ENCODE measurements at places on chromosomes 5 and 9.
A peak's percentile ranks its signal among the peaks of the same experiment; 100 is the strongest.

GRCh38 chr9:109733690-109734089 lies 46.3 kb upstream of the PALM2AKAP2 start:
- no peak for DNase-seq

DNA sequence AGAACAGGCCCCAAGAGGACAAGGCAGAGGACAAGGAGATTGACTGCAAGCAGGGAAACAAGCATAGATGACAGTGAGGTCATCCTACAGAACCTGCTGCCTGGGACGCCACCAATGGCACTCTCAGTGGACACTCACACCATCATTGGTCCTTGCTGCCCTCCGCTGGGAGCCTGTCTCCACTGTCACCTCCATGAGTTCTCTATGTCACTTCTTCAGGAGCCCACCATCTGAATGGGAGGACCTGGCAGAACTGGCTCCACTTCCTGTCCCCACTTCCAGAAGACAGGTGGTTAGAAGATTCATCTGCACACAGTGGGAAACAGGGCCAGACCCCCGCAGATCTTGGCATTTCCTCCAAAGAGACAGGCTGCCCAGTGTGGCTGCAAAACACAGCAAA lies 188.9 kb downstream of the HSD17B3 start:
- DNase-seq: no peak

DNA sequence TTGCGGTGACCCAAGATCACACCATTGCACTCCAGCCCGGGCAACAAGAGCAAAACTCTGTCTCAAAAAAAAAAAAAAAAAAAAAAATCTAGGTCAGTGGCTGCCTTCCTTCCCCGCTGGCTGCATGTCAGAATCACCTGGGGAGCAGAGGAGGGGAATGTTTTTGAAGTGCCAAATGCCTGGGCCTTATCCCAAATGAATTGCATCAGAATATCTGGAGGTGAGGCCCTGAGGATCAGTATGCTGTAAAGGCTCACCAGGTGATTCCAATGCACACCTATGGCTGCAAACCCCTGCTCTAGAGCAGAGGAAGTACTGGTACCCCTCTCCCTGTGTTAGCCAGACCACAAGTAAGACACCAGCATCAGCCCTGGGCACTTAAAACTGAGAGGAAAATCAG lies 44.7 kb upstream of the GABRP start:
- no peak for DNase-seq

GRCh38 chr9:89601856-89602562 lies 2.8 kb upstream of the GADD45G start:
- no peak for DNase-seq

GRCh38 chr9:116286297-116286696 lies 132.7 kb downstream of the PAPPA start:
- peak; percentile 98 for DNase-seq

DNA sequence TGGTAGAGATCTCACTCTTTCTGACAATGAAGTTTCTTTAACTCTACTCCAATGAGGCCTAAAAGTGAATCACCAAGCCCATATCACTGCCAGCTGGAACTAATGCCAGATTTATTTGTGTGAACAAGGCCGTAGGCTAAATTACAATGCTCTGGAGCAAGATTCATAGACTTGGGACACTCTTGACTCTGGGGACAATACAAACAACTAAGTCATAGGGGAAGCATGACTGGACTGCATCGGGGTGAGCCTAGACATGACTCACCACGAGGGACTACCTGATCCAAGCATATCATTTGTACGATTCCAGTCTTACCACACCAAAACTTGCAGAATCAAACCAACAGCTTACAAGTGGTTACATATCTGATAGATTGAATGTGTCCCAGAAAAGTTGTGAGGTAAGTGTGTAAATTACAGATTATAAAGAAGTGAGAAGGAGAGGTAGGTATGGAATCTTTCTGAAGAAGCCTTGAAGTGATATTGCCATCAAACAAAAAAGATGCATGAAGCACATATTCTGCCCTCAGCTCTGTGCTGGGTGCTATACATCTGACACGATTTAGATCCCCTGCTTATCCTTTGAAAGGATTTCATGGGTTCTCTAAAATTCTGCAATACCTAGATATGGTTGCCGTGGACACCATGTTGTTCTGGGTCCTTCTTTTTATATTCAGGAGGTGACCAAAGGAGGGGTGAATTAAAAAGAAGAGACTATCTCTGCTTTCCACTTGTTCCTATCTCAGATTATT lies 199.3 kb upstream of the PDE4D start:
- DNase-seq: no peak

DNA sequence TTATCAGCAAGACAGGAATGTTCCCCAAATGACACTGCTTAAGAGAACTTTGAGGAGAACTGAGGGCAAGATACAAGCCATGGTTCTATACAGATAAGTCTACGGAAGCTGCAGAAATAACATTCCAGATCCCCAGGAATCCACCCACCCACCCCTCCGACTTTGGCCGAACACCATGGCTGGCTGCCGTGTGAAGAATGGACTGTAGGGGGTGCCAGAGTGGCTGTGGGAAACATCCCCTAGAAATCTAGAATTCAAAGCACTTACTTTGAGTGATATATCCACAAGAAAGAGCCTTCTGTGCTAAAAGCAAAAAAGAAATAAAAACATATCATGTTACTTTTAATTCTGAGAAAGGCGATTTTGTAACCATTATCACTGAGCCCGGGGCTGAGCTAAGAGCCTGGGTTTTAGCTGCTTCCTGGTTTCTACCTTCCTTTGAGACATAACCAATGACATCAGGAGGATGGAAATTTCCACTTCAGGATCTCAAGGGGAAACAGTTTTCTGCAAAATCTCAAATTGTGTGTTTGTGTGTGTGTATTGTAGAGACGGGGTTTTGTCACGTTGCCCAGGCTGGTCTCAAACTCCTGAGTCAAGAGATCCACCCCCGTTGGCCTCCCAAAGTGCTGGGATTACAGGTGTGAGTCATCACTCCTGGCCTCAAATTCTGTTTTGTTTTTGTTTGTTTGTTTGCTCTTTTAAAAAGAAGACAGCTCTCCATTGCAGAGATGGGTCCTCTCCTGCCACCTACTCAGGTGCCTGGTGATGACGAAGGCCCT lies 36.4 kb downstream of the GGTA1 start:
- DNase-seq: no peak

DNA sequence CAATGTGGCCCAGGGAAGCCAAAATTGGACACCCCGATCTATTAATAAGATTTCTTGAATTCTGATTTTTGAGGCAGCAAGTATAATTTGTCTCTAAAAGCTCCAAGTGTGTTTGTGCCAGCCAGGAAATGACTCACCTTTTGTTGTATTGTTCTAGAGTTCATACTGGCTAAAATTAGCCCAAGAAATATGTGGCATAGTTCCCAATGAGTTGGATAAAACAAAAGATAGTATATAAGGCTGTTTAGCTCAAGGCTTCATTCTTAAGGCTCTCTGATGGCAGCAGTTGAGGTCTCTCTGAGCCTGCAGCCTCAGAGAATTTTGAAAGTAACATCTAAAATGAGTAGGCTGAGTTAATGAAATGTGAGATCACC lies 21.6 kb downstream of the HMGXB3 start:
- DNase-seq: no peak

- no peak for DNase-seq
These were observed 69.2 kb upstream of the S1PR3 start for GRCh38 chr9:88922091-88922490.

- DNase-seq: no peak
These were observed 13.4 kb downstream of the CFAP95 start for GRCh38 chr9:69834056-69834455.

- no peak for DNase-seq
These were observed 272.2 kb downstream of the PLK2 start for GRCh38 chr5:58187432-58188261.

- DNase-seq: no peak
These were observed 148.3 kb upstream of the IER5L start for GRCh38 chr9:129326061-129327005.

DNA sequence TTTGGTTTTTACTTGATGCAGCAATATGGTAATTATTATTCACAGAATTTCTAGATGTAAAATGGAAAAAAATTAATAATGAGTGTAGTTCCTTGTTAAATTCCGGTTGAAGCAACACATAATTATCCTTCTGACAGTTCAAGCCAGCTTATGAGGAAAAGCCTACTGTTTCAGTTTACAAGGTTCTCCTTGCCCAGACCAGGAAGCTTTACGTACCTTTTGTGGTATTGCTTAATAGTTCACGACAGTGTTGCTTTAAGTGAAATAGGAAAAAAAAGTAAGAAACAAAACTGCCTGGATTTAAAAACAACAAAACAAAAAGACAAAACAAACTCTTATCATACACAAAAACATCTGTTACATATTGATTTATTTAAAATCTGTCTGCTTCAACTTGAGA lies 547.3 kb upstream of the C9orf72 start:
- no peak for DNase-seq

GRCh38 chr5:56522169-56522568 lies 289.0 kb upstream of the ANKRD55 start:
- no peak for DNase-seq

DNA sequence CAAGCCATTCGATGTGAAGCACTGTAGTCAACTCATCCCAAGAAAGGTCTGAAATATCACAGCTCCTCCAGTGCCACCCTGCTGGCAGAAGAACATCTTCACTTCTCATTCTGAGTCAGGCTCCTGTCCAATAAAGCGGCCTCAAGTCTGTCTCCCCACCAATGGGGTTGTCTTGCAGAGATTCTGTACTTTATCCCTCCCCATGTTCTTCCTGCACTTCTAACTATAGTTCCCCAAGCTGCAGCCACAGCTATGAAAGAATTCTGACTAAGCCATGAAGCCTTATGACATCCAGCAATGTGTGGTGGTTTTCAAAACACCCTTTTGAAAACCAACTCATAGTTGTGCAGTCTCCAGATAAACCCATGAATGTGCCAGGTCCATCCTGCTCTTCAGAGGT lies 6.8 kb downstream of the MACROH2A1 start:
- DNase-seq: no peak

- no peak for DNase-seq
These were observed 197.2 kb upstream of the PAPPA start for GRCh38 chr9:115956371-115956770.

- no peak for DNase-seq
These were observed 10.1 kb upstream of the ZNF484 start for GRCh38 chr9:92887880-92888338.

GRCh38 chr5:134106991-134107701 lies 7.3 kb upstream of the TCF7 start:
- DNase-seq: no peak

DNA sequence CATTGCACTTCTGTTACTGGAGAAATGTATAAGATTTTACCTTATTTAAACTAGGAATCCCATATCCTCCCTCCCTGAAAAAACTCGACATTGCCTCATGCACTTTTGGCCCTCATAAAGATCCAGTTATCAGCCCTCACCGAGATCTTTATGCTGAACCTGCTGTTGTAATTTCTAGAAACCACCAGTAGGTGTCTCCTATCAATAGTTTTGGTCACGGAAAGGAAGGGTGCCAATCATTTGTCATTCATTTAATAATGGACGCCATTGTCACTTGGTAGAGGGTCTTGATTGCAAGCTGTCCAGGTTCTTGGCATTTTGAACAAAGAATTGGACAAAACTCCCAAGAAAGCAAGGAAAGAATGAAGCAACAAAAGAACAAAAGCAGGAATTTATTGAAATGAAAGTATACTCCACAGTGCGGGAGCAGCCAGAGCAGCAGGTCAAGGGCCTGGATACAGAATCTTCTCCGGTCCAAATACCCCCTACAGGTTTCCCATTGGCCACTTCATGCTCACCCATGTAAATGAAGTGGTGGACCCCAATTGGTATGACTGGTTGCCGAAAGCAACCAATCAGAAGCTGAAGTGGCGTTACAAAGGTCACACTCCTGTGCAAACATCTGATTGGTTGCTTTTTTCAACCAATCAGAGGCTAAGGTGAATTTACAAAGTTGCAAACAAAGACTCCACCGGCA lies 524.3 kb downstream of the PSAT1 start:
- DNase-seq: peak; percentile 24

GRCh38 chr5:174759091-174759490 lies 34.7 kb downstream of the MSX2 start:
- no peak for DNase-seq

DNA sequence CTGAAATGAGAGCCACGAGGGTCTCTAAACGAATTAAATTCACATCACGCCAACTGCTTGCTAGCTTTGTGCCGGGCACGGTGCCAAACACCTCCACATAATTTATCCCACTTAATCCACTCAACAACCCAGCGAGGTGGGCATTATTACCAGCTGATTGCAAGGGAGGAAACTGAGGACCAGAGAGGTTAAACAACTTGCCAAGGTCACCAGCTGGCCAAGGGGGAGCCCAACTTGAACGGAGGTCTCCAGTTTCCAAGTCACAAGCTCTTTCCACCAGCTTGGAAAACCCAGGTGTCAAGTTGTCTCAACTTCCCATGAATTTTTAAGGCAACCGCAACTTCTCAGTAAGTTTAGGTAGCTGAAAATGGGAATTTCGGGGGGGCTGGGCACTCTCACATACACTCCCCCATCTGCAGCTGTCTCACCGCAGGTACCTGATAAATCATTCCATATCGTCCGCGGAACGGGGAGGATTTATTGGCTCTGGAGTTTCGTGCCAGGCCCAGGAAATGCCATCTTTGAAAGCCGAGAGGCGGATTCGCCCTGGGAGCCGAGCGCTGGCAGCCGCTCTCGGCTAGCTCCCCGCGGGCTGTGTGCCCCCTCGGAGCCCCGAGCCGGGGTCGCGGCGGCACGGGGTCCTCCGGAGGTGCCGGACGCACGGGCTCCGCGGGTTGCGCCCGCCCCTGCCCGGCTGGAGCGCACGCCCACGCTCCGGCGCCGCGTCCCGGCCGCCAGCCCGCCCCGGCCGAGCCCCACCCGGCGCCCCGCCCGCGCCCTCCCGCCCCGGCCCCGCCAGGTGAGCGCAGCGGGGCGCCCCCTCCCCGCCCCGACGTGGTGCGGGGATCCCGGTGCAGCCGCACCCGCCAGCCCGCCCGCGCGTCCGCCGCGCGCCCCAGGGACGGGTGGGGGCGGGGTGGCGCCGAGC lies 617 bp downstream of the PTPN3 start:
- no peak for DNase-seq
